A549 treated with RU486 at 1 μM for 4 hours (cell line): ENCODE measurements at places on chromosomes 6 and 20. TPM values are rescaled to one million over a fixed set of nuclear protein-coding genes. Genes with fewer than 3 reads are reported as not detected.

MLN gene
- not detected in 5 replicates for total RNA-seq

PAK5 gene
- total RNA-seq: not detected in 5 replicates

TRIM10 gene
- total RNA-seq: not detected in 5 replicates

MUC22 gene
- 0.01 to 0.03 TPM in 2 of 5 replicates, not detected in the others for total RNA-seq

TFAP2A gene
- 14.4 to 18.4 TPM (median 17.4 TPM) in 5 replicates for total RNA-seq

BPI gene
- not detected in 5 replicates for total RNA-seq
